ENCODE measurements at places on chromosomes 16 and 17.

- DNase-seq, result no peak
Measured at GRCh38 chr16:53052519-53053501, at the start of gene CHD9NB. Gene CHD9NB (minus strand): TSS chr16:53052897. CDS start chr16:53044158, 8,739 bp downstream.

GRCh38 chr17:39536468-39536867 lies 71.3 kb downstream of the NEUROD2 start:
- DNase-seq, result no peak

- DNase-seq, result no peak
Measured at GRCh38 chr17:35028531-35029262, 34.8 kb downstream of the RFFL start.

DNA sequence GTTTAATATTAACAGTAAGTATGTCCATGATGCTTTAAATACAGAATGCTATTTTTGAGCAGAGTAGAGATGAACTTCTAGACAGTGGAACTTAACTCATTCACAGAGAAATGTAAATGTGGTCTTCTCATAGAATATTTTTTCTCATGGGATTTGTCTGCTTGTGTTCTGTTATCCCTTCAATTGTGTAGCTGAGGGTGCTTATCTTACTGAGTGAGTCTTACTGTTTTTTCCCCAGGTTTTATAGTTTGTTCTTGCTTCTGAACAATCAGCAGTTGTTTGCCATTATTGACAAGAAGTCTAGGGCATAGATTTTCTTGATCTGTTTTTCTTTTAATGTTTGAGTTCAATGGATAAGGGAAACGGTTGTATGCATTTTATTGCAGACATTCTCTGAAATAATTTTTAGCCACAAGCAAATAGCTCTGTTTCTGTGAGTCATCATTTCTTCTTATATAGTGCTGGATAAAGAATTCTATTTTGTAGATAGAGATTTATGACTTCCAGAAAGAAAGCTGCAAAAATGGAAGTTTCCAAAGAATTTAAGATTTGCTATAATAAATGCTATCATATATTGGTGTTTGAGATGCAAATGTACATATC lies 60.5 kb downstream of the NF1 start:
- DNase-seq, result no peak

GRCh38 chr17:65544672-65545071 lies 16.8 kb downstream of the AXIN2 start:
- no peak for DNase-seq

DNA sequence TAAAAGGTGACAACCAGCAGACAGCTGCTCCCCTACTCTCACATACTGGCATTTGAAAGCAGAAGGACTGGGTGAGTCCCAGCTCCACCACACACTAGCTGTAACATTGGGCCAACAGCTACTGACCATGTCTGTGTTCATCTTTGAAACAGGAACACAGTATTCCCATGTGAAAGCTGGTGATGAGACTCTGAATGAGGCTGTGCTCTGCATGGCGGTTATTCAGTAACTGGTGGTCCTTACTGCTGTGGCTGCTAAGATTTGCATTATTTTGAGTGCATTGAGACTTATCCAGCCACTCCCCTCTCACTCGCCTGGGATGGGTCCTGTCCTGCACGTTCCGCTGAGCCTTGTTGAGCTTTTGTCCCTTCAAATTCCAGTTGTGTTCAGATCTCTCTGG lies 342.9 kb downstream of the FOXL1 start:
- no peak for DNase-seq

DNA sequence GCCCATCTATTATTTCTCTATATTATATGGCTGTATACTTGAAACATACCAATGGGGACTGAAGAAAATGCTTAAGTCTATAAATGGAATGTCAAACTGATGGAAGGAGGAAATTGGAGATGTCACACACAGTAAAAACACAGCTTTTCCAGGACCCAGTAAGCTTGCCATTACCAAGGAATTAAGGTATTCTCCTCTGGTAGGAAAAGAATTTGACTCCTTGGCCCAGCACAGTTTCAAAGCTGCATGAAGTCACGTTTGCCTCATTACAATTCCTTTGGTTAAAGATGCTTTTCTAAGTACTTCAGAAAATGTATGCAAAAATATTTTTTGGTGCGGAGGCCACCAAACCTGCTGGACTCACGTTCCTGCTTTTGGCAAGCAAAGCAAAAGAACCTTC lies 48.5 kb downstream of the CDH13 start:
- no peak for DNase-seq

DNA sequence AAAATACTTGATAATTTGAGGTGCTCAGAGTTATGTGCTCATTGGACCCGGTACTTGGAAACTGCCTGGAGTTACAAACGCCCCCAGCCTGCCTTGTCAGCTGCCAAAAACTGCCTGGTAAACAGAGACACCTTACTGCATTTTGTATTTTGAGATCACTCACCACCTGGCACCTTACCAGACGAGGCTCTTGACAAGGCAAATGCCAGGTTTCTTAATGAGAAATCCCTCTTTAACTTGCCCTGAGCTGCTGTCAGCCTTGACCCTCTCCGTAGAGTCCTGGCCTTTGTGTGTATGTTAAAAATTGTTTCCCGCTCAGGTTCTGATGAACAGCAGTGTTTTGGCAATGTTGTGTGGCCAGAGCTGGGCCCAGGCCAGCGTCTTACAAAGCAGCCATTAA lies 28.8 kb downstream of the SYT17 start:
- no peak for DNase-seq

- no peak for DNase-seq
Measured at GRCh38 chr16:28294201-28294600, 1.9 kb downstream of the SBK1 start.

GRCh38 chr17:57945996-57946797 lies 9.0 kb downstream of the CUEDC1 start:
- DNase-seq, result no peak

DNA sequence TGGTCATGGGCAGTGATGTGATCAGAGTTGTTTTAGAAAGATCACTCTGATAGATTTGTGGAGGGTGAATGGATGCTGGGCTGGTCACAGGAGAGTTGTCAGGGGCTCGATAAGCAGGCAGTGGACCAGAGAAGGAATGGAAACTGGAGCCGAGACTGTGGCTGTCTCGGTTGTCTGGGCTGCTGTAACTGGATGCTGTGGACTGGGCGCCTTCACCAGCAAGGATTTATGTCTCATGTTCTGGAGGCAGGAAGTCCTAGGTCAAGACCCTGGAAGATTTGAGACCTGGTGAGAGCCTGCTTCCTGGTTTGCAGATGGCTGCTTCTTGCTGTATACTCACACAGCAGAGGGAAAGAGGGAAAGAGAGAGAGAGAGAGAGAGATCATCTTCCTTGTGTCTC lies 203.6 kb downstream of the HS3ST4 start:
- no peak for DNase-seq

DNA sequence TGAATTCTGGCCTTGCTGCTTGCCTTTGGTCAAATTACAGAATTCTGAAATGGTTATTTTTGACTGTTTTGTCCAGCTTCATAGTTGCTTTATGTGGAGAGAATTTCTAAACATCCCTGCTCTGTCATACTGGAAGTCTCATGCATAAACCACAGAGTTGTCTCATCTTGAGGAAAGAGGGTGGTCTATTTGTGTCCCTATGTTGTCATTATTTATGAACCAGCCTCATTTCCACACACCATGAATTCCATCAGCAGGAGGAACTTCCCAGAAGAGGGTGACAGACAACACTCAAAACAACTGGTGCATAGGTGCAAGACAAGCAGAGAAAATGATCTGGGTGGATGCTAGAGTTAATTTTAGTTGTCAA lies 525.8 kb upstream of the GOT2 start:
- no peak for DNase-seq

- no peak for DNase-seq
Measured at GRCh38 chr16:5064915-5065314, 841 bp downstream of the C16orf89 start.

DNA sequence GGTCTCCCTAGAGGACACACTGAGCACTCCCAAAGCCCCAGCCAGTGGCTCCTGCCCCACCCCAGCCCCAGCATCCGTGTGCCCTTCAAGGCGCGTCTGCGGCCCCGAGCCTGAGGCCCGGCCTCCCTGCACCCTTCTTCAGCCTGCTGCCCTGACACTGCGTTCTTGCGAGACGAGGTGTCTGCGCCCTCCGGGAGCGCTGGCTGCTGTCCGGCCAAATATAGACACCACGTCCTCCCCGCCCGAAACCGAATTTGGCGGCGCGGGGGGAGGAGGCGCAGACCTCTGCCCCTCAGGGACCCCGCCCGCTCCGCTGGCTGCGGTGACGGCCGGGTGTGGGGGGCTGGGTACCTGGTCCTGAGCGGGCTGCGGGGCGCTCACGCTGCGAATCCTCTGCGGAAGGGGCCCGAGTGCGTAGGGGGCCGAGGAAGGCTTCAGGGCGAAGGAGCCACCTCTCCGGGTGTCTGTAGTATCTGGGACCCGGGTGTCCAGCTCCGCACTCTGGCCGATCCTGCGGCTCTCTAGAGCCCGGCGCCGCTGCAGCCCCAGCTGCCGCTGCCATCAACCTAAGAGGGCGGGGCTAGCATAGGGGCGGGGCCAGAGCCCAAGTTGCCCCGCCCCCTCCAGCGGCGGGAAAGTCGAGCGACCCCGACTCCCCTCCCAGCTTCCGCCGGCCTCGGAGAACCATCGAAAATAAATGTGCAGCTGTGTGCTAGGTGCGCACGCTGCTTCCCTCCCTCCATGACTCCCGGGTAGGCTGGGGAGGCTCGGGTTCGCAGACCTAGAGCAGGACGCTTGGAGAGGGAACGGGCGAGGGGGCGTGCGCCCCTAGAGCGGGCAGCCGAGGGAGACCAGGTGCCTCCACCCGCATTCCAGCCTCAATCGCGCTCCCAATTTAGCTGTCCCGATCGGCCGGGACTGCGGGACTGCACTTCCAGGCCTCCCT lies at the start of gene CORO6:
Gene CORO6, minus strand, starts transcription at position 576 of the 946 bp plus-strand sequence. CDS start 1,491 bp downstream, outside the sequence.
- DNase-seq, result peak; percentile 66

DNA sequence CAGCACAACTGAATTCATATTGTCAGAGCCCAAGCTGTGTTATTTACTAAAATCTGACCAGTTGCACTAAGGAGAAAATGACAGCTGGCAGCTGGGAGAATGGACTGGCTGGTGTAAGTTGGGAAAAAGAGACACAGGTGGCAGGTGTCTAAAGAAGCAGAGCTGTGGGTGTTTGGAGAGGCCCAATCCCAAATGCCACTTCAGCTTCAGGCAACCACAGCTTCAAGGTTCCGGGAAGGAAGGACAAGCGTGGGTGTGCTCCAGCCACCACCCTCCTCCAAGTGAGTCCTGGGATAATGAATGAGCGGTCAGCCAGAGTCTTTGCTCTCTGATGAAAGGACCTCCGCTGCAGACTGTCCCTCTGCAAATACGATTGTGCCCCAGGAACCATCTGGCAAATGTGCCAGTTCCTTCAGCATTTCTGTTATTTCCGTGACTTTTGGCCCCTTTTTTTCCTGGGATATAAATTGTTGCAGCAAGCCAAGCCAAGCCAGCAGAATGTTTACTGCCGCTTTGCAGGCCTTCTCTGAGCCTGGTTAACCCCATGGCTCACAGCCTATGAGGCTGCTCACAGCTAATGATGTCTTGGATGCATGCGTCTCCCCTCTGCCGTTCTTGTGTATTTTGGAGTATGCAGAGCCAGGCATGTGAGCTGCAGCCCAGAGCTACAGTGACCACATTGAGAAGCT lies 9.5 kb upstream of the RHBDL3 start:
- no peak for DNase-seq

DNA sequence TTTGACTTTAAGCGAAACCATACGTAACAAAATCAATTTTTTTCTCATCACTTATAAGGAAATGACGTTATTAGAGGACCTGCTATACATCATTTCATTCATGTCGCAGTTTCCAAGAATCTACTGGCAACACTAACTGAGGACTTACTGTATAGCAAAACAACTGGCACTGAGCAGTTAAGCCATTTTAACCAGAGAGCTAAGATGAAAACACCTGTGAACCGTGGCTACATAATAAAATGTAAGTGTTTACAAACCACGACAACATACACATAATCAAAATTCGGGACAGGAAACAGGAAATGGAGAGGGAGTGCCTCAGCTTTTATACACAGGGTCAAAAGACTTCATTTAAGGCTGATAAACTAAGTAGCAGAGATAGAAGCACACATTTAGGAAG lies 29.5 kb downstream of the METTL16 start:
- no peak for DNase-seq

DNA sequence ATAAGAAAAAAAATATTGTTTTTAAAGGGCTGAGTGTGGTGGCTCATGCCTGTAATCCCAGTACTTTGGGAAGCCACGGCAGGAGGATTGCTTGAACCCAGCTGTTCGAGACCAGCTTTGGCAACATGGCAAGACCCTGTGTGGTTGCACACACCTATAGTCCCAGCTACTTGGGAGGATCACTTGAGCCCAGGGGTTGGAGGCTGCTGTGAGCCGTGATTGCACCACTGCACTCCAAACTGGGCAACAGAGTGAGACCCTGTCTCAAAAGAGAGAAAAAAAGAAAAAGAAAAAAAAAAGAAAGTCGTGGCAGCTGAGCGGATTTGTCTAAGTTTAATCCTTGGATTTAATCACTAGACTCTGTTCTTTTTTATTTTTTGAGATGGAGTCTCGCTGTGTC lies 6.3 kb upstream of the FCSK start:
- no peak for DNase-seq

DNA sequence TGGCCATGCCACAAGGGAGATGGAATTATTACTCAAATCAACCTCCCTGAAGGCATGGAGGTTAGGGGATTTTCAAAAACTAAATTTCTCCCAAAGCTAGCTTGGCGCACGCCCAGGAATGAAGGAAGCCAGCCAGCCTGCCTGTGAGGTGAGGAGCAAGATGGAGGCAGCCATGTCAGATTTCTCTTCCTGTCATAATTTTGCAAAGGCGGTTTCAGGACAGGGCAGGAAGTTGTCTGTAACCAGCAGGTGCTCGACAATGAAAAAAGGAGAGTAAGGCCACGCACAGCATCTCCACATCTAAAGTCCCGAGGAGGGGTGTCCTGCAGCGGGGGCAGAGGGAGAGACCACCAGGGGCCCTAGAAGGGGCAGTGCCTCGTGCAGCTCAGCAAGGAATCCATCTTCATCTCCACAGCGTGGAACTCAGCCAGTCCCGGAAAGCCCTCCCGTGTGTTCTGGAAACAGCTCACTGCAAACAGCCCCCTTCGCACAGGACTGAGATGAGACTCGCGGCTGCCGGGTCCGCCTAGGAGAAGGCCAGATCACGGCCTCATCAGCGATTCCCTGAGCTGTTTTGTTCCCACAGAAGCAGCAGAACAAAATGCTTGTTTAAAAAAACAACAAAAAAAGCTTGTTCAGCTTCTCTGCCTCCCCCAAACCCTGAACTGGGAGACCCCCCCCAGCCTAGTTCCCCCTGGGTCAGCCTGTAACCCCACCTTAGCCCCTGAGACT lies 47.8 kb downstream of the SLC7A5 start:
- DNase-seq, result no peak

Measured in activated CD4-positive, CD25-positive, alpha-beta regulatory T cell treated with anti-CD3 and anti-CD28 coated beads, Interleukin-2, amount 50 U/mL, for 72 hours (primary cell).